ENCODE measurements at places on chromosomes 5 and 9.

- DNase-seq, result peak; percentile 66
Observed at GRCh38 chr9:126860077-126860756, at the start of gene ZBTB34. Gene ZBTB34 (plus strand): TSS chr9:126860639. CDS start chr9:126879400, 18,761 bp downstream.

- DNase-seq, result no peak
Observed at GRCh38 chr5:16934677-16935153, 1.4 kb downstream of the MYO10 start.

DNA sequence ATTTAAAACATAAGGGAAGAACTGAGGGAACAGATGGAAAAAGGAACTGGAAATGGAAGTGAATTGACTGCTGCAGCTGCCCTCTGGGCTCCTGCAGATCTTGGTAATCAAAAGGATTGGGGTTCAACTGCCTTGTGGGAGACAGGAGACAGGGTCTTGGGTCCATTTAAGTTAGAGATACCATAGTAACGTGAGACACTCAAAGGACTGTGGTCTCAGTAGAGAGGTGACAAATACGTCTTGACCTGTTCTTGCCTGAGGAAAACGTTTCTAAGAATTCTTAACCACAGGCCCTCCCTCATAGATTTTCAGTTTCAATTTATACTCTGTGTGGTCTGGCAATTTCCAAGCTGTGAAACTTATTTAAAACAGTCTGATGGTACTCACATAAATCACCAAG is 100.8 kb upstream of the DHFR start:
- peak; percentile 11 for DNase-seq

GRCh38 chr9:81894891-81895290 is 33.3 kb upstream of the SPATA31D4 start:
- no peak for DNase-seq

DNA sequence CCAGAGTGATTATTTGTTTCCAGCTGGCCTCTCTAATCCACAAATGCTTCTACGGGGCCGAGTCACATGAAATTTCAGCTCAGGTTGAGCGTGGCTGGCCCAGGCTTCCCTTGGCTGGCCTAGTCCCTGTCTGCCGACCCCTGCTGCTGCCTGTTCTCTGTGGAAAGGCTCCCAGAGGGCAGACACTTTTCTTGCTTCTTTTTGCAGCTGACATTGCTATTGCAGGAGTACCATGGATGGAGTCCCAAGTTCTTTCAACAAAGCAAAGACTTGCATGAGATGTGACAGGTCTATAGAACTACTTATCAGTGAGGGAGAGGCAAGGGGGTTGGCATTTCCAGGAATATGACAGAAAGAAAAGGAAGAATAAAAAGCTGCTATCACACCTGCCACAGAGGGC is 287.4 kb upstream of the ARRDC3 start:
- no peak for DNase-seq

Measured in GM12891 (cell line).